Amygdala (tissue), 56 donors: ENCODE measurements at places on chromosomes 2 and 18.

DNA sequence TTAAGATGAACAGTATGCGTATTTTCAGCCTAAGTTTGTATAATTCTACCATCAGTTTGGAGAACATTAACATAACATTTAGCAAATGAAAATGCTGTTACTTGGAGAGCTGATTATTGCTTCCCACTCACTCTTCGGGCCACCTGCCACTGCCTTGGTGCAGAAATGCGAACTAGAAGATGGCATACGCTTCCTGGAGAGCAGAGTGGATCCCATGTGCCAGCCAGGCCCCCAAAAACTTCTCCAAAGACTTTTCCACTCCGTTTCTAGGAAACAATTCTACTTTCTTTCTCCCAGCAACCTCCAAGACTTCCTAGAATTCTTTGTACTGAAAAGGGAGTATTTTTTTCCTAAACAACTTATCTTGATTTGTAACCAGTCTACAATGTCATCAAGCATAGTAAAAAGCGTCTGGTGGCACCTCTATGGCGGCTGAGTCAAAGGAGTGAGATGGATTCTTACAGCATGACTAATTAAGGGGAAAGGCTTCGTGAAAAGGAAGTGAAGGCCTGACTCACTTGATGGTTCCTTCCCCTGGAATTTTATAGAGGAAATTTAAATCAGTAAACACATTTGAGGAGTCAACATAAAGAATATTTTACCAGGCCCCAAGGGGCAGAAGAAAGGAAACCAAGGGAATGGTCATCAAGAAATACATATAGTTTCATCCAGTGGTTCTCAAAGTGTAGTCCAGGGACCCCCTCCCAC lies 36.6 kb downstream of the FEZ2 start:
- no peak for DNase-seq

- DNase-seq = no peak
Observed at GRCh38 chr2:207041279-207041678, 102.0 kb downstream of the CPO start.

DNA sequence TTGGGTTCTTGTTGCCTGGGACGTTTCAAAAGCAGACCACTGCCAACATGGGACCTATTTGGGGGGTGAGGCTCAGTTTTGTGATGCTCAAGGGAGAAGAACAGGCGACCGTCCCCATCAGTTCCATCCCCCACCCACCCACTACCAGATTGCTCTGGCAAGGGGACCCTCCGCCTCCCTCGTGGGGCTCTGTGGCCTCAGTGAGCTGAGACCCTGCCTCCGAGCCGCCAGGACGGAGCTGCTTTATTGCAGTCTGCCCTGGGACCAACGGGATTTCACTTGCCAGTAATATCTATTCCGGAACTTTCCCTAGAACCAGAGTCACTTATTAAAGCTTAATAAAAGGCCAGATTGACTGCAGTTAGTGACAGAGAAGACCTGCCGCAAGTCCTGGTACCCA lies 146.3 kb downstream of the KLHL29 start:
- no peak for DNase-seq

- peak; percentile 64 for DNase-seq
Observed at GRCh38 chr2:240840435-240841060, 20.5 kb upstream of the KIF1A start.

DNA sequence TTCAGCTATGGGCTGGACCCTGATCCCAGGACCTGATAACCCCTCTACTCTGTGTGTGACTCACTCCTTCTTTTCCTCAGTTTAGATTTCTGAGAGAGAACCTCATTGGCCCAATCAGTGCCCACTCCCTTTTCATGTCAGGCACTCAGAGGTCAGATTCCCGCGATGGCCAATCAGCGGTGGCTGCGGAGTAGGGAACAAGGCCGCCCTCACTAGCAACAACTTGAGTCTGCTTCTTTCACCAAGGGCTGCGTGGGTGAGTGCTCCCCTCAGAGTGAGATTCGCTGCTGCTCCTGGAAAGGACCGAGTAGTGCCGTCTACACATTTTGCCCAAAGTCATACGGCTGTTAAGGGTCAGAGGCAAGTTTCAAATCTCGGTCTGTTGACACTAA lies 34.7 kb downstream of the NPPC start:
- no peak for DNase-seq

DNA sequence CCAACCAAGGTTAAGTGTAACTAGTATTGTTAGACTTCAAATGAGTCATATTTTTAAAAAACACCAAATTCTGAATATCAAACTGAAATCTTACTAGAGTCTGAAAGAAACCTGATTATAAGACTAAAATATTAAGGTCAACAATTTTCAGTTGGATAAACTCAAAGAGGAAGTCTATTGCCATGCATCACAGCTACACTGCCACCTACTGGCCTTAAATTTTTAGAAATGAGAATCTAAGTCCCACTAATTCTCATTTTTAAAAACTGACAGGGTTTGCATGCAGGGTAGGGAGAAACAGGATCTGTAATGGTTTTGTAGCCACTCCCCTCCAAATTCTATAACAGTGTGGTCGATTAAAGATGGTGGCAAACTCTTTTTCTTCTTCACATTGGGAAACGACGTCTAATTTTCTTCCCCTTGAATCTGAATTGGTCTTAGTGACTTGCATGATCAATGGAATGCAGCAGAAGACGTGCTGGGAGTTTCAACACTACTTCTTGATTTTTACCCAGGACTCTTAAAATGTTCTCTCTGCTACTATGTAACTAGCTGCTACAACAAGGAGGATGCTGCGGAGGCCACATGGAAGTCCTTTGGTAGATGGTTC lies 176.1 kb upstream of the SESTD1 start:
- DNase-seq = no peak

DNA sequence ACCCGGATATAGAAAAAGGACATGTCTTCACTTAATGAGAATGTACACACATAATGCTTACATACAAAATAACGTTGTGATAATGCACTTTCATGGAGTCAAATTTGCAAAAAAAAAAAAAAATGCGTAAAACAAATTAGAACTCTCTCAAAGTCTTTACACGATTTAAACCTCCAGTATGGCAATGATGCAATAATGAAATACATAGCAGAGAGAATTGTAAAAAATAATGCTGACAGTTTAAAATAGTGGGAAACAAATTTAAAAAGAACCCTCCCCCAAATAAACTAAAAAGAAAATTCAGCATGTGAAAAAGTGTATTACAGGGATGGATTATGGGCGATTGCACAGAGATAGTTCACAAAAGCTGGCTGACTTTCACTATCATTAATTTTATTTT lies 46.6 kb upstream of the FHL2 start:
- no peak for DNase-seq

- no peak for DNase-seq
Observed at GRCh38 chr2:99346218-99346617, 9.0 kb downstream of the EIF5B start.

DNA sequence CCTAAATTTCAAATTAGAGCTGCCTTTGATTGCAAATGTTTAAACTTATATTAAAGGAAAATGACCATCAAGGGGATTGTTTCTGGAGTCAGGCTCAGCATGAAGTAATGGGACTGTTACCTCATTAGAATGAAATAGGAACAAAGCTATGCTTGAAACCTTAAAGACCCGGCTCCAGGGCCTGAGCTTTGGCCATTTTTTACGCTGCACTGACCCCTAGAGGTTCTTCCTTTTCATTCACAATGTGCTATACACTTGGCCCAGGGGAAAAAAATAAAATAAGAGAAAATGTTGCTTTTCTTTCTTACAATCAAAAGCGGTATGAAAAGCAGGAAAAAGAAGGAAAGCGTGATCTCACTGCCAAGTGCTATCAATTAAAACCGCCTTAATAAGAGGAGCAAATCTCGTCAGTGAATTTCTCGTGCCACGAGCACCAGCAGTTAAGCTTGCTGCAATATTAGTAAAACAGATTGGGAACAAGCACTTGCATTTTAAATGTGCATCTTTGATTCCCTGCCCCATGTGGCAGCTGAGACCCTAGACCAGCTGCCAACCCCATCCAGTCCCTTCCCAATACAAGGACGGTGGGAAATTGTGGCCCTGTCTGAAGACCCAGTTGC lies 96.6 kb downstream of the MBD2 start:
- DNase-seq = peak; percentile 3
